A549 (cell line): ENCODE measurements at places on chromosomes 16 and 17.

DNA sequence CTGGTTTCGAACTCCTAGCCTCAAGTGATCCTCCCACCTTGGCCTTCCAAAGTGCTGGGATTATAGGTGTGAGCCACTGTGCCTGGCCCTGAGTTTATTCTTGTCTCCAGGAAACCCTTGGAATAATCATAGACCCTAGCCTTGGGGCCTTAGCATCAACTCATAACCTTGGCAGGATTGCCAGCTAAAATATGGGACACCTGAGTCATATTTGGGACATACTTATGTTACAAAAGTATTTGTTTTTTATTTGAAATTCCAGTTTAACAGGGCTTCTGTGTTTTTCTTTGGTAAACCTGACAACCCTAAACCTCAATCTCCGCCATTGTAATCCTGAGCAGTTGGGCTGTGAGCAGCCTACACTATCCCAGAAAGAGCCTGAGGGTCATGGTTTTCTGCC, 28.6 kb upstream of the TNS4 start:
- DNase-seq = no peak

- DNase-seq = no peak
Observed at GRCh38 chr17:27244491-27245223, 49.3 kb upstream of the WSB1 start.

- DNase-seq = no peak
Observed at GRCh38 chr16:74867281-74867849, 92.7 kb upstream of the FA2H start.

GRCh38 chr17:78257810-78258322, 26.4 kb downstream of the TMEM235 start:
- DNase-seq = no peak

DNA sequence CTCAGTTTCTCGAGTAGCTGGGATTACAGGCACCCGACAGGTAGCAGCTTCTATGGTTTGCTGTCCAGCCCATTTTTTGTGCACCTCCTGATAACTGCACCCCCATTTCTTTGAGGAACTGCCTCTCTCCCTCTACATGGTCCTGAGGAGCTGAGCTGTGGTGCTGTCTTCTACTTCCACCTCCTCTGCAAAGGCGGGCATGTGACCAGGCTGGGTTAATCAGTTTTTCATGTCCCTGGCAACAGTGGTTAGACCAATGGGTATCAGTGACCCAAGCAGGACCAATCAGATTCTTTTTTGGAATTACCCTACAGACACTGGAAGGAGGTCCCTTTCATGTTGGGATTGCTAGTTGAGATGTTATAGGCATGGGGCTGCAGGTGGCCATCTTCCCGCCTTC, 41.3 kb downstream of the TBX21 start:
- no peak for DNase-seq

- no peak for DNase-seq
Observed at GRCh38 chr16:79589601-79590102, 10.9 kb downstream of the MAF start.

GRCh38 chr17:45791041-45791582, 7.0 kb downstream of the CRHR1 start:
- no peak for DNase-seq

GRCh38 chr17:77494664-77495435, 354.1 kb downstream of the SEC14L1 start:
- DNase-seq = peak; percentile 77

GRCh38 chr16:52543654-52544053, 3.3 kb downstream of the TOX3 start:
- DNase-seq = no peak

DNA sequence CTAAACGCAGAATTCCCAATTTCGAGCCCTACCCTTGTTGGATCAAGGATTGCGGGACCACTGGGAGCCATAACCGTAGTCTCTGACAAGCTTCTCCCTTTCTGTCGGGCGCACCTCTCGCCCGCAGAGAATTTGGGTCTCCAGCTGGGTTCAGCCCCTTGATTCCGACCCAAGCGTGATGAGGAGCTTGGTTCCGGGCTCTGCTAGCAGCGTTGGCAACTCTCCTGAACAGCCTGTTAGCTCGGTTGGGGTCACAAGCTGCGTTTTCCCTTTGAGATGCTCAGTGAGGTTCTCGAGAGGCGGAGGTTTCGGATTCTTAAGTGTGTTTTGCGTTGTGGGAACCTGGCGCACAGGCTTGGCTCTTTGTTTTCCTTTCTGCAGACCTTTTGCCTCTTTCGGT, 655 bp downstream of the ATXN1L start:
- DNase-seq = no peak

DNA sequence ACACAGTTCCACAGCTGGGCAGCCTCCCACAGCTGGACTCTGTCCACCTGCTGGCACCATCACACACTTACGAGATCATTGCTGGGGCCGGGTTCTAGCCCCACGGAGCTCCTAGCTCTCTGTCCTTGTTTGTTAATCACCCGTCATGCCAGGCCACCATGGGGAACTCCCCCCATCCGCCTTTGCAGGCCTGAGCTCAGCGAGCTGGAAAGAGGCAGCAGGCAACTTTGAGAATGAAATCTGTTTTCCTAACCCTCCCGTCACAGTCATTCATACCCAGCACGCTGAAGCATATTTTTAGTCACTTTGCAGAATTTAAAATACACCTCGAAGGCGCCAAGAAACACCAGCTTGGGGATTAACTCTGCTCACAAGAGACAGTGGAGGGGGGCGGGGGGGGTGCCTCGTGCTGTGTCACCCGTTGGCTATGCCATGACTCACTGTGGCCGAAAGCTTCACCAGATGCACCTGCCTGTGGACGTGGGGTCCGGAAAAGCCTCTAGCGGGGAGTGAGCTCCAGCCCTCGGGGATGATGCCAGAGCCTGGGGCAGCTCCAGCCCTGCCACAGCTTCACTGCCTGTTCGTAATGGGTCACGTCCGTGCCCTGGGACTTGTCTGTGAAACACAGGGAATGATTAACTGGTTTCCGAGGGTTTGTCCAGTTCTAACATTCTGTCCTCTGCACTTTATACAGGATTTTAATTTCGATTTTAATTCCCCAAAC, 1.4 kb upstream of the SPNS2 start:
- peak; percentile 40 for DNase-seq

- no peak for DNase-seq
Observed at GRCh38 chr17:63358956-63359355, 87.2 kb downstream of the CYB561 start.

DNA sequence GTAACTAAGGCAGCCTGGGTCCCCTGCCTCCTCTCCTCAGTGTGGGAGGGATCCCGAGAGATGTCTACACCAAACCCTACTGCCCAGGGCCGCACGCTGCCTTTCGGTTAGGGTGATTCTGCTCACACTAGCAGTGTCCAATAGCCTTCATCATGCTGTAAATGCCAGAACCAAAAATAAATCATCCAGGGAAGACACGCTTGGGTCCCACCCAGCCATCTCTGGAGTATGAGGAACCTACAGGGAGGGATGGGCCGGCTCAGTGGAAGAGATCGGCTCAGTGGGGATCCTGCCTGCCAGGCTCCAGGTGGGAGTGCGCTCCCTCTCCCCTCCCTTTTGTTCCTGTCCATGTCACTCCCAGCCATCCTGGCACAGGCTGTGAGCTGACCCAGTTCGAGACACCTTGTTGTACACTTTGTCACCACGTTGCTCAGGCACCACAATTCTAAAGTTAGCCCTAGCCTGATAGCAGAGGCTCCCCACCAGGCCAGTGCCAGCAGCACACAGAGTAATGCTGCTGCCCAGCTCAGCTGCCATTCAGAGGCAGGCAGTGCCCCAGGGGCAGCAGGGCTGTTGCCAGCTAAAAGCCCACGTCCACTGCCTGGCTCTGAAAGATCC, 24.5 kb downstream of the PEMT start:
- DNase-seq = no peak

GRCh38 chr17:51124640-51125503, 4.2 kb upstream of the SPAG9 start:
- no peak for DNase-seq

DNA sequence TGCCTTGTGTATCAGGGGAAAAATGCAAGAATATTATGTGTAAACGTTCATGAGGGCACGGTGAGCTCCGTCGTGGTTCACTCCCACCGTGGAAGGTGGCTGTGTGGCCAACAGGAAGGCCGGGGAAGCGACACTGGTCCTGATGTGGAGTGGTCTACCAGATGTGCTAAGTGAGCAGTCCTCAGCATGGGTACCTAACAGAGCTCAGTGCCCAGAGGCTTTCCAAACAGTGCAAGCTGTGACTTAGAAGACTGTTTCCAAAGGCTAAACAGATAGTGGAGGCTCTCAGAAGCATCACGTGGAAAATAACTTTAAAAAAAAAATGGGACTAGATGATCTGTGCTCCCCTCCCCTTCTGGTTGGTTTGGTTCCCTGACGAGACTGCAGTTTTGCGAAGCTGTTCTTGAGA, 199.3 kb upstream of the CHMP6 start:
- peak; percentile 25 for DNase-seq

GRCh38 chr16:29961127-29961478, 776 bp upstream of the TMEM219 start:
- DNase-seq = no peak

- no peak for DNase-seq
Observed at GRCh38 chr17:50310455-50311111, 35.3 kb upstream of the XYLT2 start.

DNA sequence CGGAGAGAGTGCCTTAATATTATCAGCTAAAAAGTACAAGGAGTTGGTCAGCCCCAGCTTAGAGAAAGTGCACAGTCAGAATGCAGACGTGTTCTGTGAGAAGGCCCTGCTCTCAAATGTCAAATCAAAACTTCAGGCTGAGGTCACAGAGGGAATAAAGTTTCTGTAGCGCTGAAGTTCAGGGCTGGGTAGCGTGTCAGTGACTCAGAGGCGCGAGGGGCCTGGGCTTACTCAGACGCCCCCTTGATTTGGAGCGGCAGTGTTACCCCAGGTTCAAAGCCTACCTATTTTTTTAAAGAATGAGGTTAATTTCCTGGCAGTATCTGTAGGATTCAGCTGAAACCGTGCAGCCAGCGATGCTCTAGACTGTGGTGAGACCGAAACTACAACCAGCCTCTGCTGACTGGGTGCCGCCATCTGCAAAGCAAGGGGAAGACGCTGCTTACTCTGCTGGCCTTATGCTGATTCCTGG, 4.8 kb downstream of the CIAO3 start:
- no peak for DNase-seq

- DNase-seq = no peak
Observed at GRCh38 chr16:55466209-55466608, 12.8 kb upstream of the MMP2 start.
